T-helper 9 cell (primary cell): ENCODE measurements at places on chromosomes 7 and 10.

GRCh38 chr10:129511086-129511485 lies 44.0 kb downstream of the MGMT start:
- DNase-seq = no peak

- no peak for DNase-seq
Observed at GRCh38 chr7:1973321-1974251, 259.2 kb downstream of the MAD1L1 start.

GRCh38 chr7:2299131-2299829 lies 15.0 kb downstream of the SNX8 start:
- DNase-seq = no peak

- DNase-seq = no peak
Observed at GRCh38 chr7:114342431-114343179, 72.0 kb upstream of the FOXP2 start.

- DNase-seq = no peak
Observed at GRCh38 chr7:48149058-48149457, 22.2 kb upstream of the ABCA13 start.

DNA sequence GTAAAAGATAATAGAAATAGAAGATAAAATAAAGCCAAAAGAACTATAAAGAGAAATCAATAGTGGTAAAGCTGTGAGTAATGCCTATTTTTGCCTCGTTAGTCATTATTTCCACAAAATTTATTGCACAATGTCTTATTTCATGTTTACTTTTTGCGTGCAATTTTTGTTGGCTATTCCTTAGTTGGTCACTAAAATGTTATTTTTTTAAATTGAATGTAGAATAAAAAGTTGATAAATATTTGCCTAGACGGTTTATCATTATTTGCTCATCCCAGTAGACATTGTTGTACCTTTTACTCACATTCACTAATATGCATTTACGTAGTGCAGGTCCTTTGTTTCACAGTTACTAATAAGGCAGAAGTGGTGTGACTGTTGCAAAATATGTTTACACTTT lies 227.8 kb upstream of the BMPER start:
- DNase-seq = no peak

GRCh38 chr10:96576277-96576980 lies 10.4 kb downstream of the TM9SF3 start:
- DNase-seq = no peak

- no peak for DNase-seq
Observed at GRCh38 chr10:70186571-70186970, 16.3 kb upstream of the SAR1A start.

- DNase-seq = no peak
Observed at GRCh38 chr10:48684792-48685623, at the start of gene WDFY4. Gene WDFY4 (plus strand): TSS chr10:48684873. CDS start chr10:48709733, 24,860 bp downstream.

GRCh38 chr7:41384418-41384817 lies 318.5 kb downstream of the INHBA start:
- no peak for DNase-seq

DNA sequence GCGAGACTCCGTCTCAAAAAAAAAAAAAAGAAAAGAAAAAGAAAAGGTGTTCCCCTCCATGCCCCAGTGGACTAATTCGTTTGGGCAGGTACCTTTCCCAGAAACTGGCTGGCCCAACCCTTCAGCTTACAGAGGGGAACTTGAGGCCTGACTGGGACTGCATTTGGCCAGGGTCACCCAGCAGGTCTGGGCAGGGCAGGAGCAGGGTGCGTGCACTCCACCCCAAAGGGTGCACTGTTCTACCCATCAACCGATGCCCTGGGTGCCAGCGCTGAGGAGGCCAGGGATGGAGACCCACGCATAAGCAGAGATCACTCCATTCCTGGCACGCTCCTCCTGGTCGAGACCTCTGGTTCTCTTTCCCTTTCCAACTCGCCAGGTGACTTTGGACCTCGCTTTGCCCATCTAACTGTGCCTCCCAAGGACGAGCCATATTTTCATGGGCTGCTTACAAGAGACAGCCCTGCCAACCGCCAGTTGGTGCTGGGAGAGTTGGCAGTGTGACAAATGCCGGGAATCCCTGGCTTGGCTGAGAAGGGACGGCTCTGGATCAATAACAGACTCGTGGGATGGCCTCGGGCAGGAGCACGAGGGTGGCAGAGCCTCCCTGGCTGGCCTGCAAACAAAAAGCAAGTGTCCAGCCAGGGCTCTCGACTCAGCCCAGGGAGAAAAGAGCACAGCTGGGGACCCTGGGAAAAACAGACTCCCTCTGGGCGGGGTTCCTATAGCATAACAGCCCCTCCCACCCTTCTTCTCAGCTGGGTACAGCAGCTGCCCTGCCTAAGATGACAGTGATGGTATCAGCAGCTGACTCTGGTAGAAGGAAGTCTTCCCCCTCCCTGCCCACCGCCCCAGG lies 7.9 kb downstream of the HSPB1 start:
- DNase-seq = no peak

GRCh38 chr7:74283858-74284447 lies 5.3 kb upstream of the CLIP2 start:
- DNase-seq = no peak

GRCh38 chr10:99451499-99451788 lies 21.0 kb upstream of the GOT1 start:
- no peak for DNase-seq

- no peak for DNase-seq
Observed at GRCh38 chr10:102812231-102812876, 24.9 kb downstream of the CYP17A1 start.

DNA sequence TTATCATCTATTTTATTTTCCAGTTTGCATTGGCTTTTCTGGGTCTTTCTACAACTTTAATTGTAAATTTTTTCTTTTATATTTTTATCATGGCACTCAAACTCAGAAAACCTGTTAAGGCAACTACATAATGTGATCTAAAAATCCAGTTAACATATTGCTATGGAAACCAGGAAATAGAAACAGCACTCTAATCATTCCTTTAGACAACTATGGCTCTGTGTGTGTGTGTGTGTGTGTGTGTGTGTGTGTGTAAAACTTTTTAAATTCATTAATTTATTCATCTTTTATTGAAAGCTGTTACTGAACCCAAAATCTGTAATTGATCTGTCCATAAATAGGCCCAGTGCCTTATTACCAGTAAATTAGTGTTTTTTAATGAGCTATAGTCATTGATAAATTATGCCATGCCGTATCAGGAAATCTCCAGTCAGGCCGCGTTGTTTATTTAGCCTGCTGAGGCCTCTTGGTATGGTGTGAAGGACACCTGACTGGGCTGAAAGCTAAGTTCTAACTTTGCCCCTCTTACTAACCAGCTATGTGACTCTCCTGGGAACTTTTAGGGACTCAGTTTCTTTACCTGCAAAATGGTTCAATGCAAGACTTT lies 1.5 kb upstream of the MET start:
- DNase-seq = no peak

- no peak for DNase-seq
Observed at GRCh38 chr10:42149722-42150427, 488.5 kb downstream of the ZNF33B start.

GRCh38 chr10:103558911-103559310 lies 65.4 kb downstream of the NEURL1 start:
- no peak for DNase-seq

DNA sequence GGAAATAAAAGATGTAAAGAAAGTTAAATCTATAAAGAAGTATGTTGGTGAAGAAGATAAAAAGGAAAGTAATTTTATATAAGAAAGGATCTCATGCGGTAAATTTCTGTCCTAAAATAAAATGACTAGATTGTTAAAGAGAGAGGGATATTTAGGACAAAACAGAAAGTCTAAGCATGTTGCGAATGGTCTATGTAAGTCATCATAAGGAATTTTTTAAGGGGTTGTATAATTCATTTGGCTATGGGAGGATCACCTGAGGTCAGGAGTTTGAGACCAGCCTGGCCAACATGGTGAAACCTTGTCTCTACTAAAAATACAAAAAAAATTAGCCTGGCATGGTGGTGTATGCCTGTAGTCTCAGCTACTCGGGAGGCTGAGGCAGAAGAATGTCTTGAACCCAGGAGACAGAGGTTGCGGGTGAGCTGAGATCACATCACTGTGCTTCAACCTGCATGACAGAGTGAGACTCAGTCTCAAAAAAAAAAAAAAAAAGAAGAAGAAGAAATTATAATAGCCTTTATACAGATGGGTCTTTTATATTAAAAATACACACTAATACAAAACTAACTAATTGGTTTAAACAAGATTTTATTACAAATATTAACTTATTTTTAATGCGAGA lies 294.3 kb downstream of the MAGI2 start:
- no peak for DNase-seq

- no peak for DNase-seq
Observed at GRCh38 chr7:30893357-30893756, 18.3 kb upstream of the AQP1 start.

- no peak for DNase-seq
Observed at GRCh38 chr10:6667679-6668270, 87.7 kb upstream of the PRKCQ start.

GRCh38 chr7:30633223-30633622 lies 38.5 kb downstream of the GARS1 start:
- no peak for DNase-seq

DNA sequence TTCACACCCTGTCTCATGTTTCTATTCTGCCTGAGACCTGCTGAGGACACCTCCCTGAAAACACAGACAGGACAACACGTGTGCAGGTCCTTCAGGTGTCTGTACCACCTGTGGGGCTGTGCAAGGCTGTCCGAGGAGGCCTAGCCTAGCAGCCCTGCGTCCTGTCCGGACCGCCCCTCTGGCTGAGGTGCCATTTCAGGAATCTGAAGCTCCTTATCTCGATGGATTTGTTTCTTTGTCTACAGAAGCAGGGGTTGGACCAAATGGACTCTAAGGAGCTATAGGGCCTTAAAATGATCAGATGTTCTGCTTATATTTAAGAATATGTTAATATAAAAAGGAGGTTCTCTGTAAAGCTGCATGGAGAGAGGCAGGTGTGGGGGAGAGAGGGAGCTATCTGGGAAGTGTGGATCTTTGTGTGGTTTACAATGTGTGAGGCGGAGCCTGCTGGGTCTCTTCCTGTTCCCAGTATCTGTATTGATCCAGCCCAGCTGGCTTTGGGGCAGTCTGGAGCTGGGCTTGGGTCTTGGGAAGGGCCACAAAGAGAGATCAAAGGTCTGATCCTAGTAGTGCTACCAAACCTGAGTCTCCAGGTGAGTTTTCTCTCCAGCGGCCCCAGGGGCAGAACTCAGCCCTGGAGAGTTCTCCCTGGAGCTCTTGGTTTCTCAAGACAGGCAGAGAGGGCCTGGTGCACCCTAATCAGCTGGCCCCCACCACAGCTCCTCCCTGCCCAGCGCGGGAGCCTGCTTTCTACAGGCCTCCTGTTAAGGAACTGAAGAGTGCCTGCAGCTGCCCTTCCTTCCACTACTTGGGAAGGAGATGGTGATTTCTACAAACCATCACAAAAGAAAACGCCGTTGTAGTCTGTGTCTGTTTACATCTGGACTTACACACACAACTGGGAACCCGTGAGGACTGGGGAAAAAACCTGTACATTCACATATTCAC lies 3.4 kb upstream of the MNX1 start:
- no peak for DNase-seq

DNA sequence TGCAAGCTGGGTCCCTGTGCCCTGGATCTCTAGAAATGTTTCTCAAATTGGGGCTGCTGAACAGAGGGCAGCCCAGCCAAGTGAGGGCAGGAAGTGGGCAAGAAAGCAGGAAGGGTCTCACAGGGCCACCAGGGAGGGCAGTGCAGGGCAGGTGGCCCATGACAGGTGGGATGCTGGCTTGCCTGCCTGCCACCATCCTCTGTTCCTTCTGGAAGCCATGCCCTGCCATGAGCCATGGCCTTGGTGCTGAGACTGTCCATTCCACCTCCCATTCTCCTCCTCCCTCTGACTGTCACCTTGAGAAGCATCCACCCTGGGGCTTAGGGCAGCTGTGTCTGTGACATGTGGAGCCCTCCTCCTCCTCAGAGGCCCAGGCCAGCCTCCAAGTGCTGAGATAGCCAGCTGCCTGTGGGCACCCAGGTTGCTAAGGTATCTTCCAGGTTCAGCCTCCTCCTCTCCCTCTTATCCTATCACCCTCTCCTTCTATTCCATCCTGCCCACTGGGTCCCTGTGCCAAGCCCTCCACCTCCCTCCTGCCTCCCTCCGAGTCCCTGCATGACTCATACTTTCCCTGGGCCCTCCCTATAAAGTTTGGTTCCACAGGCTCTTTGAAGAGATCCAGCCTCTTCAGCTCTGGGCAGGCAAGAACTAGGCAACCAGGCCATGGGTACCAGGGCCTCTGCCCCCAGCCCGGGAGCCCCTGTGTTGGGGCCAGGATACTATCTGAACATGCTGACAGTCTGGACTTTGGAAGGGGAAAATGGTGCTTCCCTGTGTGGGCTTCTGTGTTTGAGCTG lies 1.3 kb downstream of the VSIR start:
- no peak for DNase-seq

DNA sequence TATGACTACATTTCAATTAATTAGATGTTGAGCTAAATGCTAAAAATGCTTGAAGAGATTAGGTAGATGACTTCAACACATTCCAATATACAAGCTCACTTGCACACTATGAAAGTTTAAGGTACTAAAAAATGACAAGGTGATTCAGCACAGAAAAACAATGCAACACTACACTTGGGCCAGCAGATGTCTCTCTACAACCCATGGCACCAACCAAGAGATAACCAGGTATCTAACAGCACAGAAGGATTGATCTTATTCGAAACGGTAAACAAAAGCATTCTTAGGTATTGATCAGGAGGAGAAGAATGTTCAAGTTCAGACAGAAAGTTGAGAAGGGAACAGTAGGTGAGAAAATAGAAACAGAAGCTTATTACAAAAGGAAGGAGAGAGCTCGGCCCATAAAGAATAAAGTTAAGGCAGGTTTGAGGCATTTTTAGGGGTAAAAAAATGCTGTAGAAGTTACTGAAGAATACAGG lies 248.2 kb upstream of the KLF14 start:
- no peak for DNase-seq

GRCh38 chr10:98170249-98171117 lies 36.0 kb downstream of the R3HCC1L start:
- no peak for DNase-seq

DNA sequence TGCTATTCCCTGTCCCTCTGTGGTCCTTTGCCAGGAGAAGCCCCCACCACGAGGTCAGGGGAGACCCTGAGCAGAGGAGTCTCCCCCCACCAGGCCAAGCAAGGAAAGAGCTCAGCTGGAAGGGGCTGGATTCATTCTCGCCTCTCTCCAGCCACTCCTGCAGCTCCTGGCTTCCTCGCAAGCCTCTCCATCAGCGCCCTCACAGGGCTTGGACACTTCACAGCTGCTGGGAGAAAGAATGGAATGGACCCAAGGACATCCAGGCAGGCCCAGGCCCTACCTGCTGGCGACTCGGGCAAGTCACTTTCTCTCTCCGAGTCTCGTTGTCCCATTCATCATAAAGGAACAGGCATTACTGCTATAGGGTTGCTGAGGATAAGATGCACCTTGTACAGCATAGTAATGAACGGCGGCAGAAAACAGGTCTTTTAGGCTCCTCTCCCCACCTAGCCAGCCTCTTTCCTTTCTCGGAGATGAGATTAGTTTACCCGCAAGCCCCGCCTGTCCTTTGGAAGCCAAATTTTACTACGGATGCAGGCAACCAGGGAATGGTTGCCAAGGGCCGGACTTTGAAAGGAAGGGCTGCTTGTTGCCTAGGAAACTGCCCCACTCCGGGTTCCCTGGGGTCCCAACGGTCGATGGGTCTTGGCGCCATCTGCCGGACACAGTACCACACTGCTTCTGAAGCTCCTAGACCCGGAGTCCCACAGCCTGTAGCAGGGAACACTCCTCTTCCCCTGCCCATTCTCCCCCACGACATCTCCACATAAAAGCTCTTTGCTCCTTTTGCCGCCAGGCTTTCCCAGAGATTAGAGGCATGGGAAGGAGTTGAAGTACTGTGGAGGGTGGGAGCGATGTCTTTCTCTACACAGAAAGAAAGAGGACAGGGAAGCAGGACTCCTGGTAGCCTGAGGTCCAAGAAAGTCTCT lies 22.3 kb downstream of the IMPDH1 start:
- DNase-seq = peak; percentile 56
